Esophagus mucosa (tissue), 1 donor: ENCODE measurements at places on chromosomes 2 and 18.

DNA sequence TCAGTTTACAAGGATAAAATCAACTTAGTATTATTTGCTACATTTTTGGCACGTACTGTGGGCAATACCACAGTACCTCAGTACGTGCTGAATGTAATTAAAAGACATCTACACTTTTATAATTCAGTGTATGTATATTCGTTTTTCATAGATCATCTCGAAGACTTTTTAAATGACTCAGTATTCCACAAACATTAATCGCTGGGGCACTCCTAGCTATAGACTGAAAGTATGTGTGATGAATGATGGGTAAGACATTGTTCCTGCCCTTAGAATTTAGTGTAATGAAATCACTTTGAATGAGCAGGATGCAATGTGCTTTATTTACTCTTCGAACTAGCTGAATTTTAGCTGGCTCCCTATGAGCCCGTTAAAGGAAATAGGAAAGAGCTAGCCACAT lies 245.6 kb upstream of the RASGRP3 start:
- ATAC-seq = no peak

DNA sequence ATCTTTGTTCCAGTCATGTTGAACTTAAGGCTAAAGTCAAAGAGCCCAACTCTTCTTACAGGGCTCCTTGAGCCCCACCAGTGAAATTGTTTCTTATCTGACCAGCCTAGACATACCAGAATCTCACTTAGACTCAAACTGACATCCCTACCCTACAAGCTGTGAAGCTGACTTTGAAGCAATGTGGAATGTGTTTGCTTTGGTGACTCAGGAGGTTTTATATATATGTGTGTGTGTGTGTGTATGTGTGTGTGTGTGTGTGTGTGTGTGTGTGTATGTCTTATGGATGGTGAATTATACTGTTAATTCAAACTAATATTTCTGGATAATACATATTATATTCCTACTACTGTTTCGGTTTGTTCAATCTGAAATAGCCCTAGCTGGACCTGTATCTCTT lies 67.3 kb downstream of the CAMKMT start:
- ATAC-seq = no peak

- ATAC-seq = no peak
Observed at GRCh38 chr2:23128684-23129292, 256.2 kb upstream of the KLHL29 start.

DNA sequence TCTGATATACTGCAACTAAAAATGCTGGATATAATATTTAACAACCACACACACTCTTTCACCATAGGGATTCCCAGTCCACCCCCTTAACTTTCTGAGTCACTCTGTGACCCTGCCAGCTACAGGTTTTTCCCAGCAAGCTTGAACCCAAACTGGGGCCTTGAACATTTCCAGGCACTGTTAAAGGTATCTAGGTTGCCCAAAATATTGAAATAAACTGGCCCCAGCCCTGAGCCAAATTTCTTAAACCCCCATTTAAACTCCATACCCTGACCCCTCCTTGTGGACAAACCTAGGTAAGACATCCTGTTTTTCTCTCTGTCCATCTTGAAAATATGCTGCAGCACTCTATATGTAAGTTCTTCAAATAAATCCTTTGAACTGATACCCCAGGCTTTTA lies 19.7 kb upstream of the DCTN1 start:
- peak; percentile 51 for ATAC-seq

DNA sequence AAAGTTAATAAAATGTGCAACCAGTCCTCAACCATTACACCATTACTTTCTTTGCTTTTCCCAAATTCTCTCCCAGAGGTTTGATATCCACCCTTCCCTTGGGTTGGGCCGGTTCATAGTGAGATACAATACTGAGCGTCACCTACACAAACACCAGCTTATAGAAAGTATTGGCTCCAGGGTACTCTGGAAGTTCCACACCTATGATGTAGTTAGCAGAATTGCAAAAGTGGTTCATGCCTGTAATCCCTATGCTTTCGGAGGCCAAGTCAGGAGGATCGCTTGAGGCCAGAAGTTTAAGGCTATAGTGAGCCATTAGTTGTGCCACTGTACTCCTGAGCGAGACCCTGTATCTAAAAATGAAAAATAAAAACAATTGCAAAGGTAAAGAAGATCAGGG lies 15.3 kb upstream of the MAP4K3 start:
- no peak for ATAC-seq

GRCh38 chr2:23404426-23404825 lies 19.4 kb downstream of the KLHL29 start:
- ATAC-seq = peak; percentile 54

DNA sequence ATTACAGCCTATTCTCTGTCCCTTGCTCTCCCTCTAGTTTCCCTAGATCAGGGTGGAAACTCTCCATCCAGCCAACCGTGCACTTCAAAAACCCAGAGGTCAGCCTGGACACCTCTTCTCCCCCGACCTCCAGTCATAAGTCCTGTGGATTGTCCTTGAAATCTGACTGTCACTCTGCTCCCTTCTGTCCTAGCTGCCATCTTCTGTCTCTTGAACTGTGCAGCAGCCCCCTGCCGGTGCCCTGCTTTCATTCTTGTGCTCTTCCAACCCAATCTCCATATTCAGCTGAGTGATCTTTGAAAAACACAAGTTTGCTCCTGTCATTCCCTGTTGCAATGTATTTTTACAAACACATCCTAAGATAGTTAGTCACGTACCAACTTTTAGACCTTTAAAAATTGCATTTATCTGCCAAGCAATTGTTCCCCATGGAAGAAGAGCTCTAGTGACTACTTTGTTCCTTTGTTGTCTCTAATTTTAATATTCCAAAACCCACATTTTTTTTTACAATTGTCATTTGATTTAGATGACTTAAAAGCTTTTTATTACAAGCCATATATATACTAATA lies 254.3 kb downstream of the CAMKMT start:
- no peak for ATAC-seq

GRCh38 chr2:69773206-69773605 lies 31.3 kb downstream of the ANXA4 start:
- ATAC-seq = no peak

DNA sequence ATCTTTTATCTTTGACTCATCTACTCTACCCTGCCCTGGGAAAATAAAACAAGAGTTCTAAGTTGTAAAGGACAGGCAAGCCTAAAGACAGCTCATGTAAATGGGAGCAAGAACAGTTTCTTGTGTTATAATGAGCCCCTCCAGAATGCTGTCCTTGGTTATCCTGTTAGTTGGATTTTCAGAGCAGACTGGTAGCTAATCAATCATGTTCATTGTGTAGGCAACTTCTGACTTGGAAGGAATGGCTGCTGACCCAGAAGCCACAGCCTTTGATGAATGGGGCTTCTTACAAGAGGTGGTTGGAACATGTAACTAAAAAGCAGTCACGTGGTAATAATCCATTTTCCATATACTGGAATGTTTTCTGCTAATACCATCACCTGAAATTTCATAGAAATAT lies 254.2 kb downstream of the AGPS start:
- no peak for ATAC-seq

DNA sequence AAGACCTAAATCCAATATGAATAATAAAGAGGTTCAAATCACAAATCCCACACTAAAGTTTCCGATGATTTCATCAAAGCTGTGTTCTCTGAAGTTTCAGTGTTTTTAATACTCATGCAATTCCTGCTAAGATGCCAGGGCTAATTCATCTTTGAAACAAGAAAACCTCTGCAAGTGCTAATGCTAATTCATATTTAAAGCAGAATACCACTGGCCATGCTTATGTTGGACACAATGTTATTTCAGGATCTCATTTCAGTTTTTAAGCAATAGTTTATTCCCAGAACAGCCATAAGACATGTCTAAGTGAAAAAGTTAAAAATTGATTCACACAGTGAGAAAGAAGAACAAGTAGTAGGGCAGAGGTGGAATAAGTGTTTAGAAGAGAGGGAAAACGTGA lies 62.8 kb downstream of the GRB14 start:
- ATAC-seq = no peak

GRCh38 chr18:67608615-67609273 lies 92.2 kb upstream of the DSEL start:
- no peak for ATAC-seq
